GDM1 (cell line): ENCODE measurements at places on chromosomes 7 and 10.

GRCh38 chr7:26454180-26454579 is 162.5 kb downstream of the SNX10 start:
- no peak for DNase-seq

DNA sequence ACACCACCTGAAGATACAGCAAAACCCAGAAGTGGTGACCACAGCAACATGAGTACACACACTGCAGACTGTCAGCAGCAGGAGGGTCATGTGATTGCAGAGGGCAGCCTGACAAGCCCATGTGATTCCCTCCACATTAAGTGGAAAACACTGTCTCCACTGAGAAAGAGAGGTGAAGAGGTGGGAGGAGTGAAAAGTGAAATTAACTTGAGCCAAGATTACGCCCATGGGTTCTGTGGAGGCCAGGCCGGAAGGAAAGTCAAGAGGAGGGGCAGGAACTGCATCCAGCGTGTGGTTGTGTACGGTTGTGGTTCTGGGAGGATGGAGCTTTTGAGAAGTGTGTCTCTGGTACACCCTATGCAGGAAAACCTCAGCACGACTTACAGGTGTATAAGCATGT is 138.5 kb downstream of the PLXNA4 start:
- DNase-seq = peak; percentile 81

DNA sequence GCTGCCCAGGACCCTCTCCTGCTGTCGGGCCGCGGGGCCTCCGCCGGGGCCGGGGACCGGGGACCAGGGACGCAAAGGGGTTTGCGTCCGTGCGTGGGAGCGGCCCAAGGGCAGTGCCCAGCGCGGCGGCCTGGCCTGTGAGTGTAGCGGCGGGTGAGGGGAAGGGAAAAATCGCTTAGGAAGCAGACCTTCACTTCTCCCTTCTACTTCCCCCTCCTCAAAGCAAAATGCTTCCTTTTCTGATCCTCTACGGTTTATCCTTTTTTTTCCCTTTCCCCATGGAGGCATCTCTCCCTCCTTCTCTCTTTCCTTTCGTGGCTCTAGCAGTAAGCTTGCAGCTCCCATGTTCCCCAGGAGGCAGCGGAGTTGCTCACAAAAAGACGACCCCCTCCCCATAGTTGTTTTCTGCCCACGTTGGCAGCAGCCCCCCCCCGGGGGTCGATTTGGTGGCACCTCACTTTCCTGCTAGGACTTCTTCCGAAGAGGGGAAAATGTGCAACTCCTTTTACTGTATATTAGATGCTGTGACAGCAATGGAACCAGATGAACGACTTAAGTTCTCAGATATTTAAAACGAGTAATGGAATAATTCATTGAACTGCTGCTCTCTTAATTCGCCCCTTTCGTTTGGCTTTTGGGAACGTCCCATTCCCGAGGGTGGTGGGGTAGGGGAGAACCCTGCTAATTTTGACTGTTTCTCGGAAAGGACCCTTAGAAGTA is 724 bp downstream of the CAPZA2 start:
- no peak for DNase-seq

- no peak for DNase-seq
These were observed 13.5 kb downstream of the IQCE start for GRCh38 chr7:2572101-2572842.

DNA sequence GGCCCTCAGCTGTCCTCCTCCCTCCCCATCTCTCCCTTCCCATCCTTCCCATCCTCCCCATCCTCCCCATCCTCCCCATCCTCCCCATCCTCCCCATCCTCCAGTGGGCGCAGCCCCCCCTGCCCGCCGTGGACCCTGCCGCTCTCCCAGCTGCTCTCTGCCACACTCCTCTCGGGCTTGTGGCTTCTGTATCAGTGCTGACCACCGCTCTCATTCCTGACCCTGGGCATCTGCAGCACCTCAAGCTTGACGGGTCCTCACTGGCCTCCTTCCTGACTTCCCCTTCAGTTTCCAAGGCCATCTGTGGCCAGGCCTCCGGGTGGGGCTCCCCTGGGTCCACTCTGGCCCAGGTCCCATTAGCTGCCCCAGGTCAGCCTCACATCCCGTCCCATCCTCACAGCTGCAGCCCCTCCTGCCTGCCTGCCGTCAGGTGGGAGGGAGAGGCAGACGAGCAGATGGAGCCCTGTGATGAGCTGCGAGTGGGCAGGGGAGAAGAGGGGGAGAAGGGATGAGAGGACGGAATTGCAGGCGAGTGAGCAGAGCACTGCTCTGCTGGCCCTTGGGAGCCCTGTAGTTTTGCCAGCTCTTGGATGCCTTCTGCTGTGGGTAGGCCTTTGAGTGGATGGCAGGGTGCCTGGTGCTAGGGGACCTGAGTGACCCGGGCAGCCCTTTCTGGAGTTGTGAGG is 35.7 kb downstream of the LHPP start:
- DNase-seq = no peak

DNA sequence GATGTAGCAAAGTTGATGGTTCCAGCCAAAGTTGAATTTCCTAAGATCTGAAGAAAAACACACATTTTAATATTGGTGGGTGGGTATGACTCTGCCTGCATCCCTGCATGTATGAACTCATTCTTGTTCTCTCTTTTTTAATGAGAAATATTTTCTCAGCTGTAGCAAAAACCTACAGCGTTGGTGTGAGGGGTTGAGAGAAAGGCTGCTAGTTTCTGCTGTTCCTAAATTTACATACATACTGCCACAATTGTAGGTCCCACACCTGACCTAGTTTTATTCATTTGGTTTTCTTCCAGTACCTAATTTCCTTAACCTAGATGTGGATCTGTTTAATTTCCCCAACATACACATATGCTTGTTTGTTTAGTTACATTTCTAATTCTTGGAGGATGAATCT is 4.6 kb downstream of the AGFG2 start:
- no peak for DNase-seq

DNA sequence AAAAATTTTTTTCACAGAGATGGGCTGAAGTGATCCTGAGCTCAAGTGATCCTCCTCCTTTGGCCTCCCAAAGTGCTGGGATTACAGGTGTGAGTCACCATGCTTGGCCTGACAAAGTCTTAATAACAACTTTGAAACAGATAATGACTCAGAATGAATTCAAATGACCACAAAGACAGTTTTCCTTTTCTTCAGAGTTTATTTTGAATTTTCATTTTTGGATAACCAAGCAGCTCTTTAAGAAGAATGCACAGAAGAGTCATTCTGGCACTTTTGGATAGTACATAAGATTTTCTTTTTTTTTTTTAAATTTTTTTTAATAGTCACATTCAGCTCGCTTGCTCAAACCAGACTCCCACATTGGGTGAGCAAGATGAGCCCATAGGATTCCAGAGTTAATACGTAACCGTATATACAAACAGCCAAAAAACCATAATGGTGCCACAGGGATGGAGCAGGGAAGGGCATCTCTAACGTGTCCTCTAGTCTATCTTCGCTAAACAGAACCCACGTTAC is 43.0 kb upstream of the NMT2 start:
- no peak for DNase-seq

DNA sequence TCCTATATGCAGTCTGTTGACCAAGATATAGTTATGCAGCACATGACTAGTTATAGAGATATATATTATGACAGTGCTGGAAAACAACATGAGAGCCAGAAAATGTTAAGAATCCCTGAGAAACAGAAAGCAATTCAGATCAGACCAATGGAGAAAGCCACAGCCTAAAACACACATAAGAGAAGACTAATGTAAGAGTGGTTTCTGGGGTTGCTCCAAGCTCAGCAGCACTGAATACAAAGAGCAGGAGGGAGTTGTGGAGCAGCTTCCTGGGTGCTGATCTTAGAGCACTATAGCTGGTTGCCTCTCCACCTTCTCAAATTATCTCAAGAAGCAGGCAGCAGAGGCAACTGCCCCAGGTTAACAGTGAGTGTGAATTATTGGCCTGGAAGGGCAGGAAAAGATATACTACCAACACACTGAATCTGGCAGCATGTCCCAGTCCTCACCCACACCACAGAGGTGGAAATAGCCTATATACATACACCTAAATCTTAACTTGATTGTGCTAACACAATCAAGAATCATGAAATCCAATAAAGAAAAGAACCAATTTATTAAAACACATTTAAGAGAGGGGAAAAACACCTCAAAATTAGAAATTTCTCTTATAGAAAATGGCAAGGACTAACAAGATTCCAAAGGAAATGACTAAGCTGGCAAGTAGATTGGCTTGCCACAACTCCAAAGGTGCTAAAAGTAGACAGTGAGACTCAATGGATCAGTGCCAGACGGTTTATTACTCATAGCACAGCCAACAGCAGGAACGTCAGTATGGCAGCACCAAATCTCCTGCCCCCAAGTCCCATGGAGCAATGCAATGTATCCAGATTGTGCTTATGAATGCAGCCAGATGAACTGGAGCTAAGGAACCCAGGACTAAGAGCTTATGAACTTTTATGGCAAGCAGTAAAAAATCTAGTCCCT is 5.1 kb downstream of the PTTG1IP2 start:
- no peak for DNase-seq

GRCh38 chr10:116115036-116115641 is 157.9 kb downstream of the GFRA1 start:
- DNase-seq = no peak

DNA sequence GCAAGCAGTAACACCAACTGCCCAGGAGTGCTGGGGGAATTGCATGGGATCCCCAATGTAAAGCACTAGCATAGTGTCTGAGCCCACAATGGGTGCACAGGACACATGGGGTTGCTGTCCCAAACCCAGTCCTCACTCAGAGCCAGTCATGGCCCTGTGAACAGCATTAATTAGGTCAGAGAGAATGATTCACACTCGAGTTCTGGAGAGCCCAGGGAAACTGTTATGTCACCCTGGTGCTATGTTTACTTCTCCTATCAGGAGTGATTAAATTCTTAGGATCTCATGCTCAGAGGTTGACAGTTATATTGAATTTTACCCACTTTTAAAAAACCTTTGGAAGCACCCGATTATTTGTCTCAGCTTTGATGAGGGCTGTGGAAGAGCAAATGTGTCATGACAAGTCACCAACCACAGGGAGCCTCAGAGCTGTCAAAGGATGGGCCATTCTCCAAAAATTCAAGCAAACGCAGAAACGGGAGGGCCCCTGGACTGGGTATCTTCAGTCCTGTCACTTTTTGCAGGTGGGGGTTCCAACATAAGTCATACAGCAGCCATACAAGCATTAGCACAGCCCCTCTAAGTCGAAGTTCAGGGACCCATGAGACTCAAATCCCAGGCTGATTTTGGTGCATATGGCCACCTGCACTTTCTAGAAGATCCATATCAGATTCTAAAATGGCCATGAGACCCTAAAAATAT is 1.3 kb upstream of the RASSF4 start:
- DNase-seq = no peak
